ENCODE measurements at places on chromosomes 3 and 15. TPM values are rescaled to one million over a fixed set of nuclear protein-coding genes. Genes with fewer than 3 reads are reported as not detected.
A peak's percentile ranks its signal among the peaks of the same experiment; 100 is the strongest.

DNA sequence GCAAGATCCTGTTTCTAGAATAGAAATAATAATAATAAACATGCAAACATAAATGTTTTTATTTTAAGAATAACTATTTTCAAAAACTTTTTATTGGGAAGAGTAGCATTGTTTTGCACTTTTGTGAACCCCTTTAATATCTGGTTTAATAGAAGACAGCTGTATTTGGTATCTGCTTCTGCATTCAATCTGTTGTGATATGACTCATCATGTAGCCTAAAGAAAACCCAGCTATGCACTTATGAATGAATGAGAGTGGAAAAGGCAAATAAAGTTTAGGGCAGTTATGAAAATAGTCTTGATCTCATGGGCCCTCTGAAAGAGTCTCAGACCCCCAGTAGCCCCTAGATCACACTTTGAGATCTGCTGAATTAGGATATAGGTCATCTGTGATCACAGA is 100.4 kb upstream of the PPP2R3A start:
- DNase-seq, result no peak

GRCh38 chr15:67372543-67372942 is 118.0 kb downstream of the IQCH start:
- no peak for DNase-seq

DNA sequence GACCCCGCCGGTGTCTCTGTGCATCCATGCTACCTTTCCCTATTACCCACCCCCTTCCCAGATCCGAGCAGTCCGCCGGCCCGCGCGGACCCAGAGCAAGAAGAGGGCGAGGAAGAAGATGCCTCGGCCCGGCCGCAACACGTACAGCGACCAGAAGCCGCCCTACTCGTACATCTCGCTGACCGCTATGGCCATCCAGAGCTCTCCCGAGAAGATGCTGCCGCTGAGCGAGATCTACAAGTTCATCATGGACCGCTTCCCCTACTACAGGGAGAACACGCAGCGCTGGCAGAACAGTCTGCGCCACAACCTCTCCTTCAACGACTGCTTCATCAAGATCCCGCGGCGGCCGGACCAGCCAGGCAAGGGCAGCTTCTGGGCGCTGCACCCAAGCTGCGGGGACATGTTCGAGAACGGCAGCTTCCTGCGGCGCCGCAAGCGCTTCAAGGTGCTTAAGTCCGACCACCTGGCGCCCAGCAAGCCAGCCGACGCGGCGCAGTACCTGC is 788 bp downstream of the FOXB1 start:
- DNase-seq, result peak; percentile 36

DNA sequence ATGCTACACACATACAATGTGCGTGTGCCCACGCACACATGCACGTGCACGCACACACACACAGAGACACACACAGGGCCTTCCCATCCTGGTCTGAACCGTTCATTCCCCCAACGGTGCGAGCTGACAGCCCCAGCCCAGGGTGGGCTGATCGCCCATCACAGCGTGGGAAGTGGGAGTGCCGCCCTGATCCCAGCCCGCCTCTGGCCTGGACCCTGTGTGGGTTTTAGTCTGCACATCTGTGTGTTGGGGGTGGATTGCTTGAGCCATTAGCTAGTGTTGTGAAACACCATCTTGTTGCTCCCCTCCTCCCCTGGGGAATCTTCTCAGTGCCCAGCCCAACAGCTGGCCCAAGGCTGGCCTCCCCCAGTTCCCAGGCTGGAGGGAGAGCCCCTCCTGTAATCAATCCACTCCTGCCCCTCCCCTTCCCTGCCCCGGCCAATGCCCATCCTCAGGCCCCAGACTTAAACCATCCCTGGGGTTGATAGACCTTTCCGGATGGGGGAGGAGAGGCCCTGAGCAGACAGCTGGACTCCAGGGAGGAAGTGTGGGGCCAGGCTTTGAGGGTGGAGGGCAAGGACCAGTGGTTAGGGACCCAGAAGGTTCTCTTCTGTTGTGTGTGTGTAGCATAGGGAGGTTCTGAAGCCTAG is 8.3 kb downstream of the SEMA3G start:
- peak; percentile 91 for DNase-seq

- no peak for DNase-seq
Observed at GRCh38 chr3:99720985-99721632, 82.7 kb downstream of the COL8A1 start.

GRCh38 chr3:63015614-63016309 is 140.5 kb upstream of the CADPS start:
- DNase-seq, result no peak

GRCh38 chr3:12369598-12369997 is 80.7 kb downstream of the PPARG start:
- DNase-seq, result no peak

- no peak for DNase-seq
Observed at GRCh38 chr3:182129740-182130139, 418.0 kb downstream of the SOX2 start.

- no peak for DNase-seq
Observed at GRCh38 chr15:100738614-100739013, 136.2 kb downstream of the ASB7 start.

DNA sequence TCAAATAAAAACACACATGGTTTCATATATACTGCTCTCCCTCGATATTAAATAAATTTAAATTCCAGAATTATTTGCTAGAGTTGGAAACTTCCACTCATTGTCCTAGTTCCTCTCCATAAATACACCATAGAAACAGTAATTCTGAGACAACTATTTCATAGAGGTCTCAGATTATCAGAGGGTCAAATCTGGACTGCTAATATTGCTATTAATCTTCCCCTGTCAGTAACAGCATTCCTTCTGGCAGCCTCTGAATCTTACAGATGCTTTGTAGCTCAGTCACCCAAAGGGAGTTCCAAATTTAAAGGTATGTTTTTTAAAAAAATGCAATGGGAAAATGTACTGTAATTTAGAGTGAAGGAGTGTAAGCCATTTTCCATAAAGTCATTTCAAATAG is 428.8 kb downstream of the PYDC2 start:
- DNase-seq, result no peak

DNA sequence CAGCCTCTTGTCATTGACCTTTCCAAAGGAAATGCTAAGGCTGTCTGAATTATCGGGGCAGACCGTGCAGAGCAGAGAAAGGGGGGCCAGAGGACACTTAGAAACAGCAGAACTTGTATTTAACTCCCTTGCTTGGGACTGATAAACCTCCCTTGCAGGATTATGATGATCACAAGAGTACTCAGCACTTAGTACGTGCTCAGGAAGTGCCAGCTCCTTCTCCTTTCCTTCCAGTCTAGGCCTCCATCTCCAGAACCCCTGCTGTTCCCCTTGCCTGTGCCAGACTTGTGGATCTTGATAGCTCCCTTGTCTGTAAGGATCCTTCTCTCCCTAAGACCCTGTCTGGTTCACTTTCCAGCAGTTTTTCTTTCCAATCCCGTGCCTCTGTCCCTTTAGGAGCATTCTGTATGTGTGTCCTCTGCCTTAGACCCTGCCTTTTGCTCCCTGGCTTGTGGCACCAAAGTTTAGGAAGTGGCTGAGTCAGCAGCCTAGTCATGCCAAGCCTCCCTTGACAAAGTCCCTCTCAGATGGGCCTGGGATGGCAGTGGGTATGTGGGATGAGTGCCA is 747 bp downstream of the SORD start:
- peak; percentile 60 for DNase-seq

CLSTN2 gene
- total RNA-seq, result under 0.01 TPM

CGNL1 gene
- 1.1 TPM for total RNA-seq

DUOXA2 gene
- total RNA-seq, result not detected

ARHGAP11A gene
- 8.8 TPM for total RNA-seq

CD276 gene
- total RNA-seq, result 154 TPM

MYZAP gene
- not detected for total RNA-seq

GOLGA6A gene
- under 0.01 TPM for total RNA-seq
